ENCODE measurements at places on chromosomes 2 and 18.

GRCh38 chr2:136639651-136640050 lies 125.7 kb upstream of the THSD7B start:
- DNase-seq: no peak

GRCh38 chr2:185161701-185162100 lies 563.4 kb downstream of the ZNF804A start:
- no peak for DNase-seq

DNA sequence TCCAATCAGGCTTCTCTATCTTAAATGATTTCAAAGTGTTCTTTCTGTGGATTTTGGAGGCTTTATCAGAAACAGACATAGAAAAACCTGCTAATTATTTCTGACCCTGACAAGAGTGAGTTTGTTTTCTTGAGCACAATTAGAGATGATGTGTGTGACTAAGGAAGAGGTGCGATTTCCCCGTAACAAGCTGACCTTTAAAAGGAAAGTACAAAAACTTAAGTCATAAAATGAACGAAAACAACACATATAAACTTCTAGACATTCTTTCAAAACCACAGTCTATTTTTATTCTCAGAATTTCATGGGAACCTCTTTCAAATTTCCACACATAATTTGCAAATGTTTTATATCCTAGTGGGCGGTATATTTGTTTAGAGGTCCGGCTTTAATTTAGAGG lies 604.8 kb downstream of the CPS1 start:
- DNase-seq: peak; percentile 22

DNA sequence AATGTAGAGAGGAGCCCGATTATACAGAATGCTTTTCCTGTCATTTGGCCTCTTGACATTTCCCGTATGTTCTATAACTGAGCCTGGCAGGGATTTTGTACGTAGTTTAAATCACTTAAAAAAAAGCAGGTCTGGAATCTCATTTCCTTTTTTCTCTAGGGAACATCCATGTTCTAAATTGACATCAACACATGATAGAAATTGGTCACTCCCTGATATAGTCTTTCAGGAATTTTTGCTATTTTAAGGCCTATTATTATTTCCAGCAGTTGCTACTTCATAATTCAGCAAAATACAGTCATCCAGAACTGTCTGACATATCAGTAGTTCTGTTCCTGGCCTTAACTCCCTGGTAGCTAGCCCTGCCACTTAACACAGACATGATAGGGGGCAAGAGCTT lies 565.7 kb upstream of the ZEB2 start:
- no peak for DNase-seq

DNA sequence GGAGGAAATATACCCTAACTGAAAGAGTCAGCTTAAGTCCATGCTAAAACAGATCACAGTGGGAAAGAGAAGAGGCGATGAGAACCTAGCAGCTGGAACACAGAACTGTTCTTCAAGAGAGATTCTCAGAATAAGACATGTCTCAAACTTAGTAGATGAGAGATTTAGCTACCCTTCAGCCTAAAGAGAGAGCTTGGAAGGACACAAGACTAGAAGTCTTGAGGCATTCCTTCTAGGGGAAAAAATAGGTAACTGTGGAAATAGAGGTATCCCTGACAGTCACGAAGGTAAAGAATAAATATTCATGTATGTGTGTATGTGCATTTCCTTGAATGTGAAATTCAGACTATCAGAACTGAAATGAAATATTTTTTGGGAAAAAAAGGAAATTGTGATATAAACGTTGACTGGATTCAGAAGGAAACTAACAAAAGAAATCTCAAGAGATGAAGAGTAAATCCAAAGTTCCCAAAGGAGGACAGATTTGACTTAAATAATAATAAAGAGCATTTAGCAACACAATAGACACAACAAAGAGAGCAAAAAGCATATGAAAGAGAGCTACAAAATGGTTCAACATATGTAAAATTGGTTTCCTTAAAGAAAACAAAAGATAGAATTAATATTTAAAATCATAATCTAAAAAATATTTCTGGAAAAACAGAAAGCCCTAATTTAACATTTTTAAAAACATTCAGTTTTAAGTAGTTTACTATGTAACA lies 258.7 kb downstream of the LRP1B start:
- DNase-seq: no peak

GRCh38 chr2:102686479-102687439 lies 67.4 kb downstream of the SLC9A2 start:
- no peak for DNase-seq

DNA sequence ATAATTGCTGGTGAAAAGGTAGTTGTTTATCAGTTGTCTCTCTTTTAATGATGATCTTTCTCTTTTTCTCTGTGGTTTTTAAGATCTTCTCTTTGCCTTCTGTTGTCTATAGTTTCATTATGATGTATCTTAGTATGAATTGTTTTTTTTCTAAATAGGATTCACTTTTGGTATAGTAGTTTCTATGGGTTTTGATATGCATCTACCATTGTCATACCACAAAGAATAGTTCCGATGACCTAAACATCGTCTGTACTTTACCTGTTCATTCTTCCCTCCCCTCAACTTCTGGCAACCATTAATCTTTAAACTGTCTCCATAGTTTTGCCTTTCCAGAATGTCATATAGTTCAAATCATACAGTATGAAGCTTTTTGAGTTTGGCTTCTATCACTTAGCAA lies 19.6 kb downstream of the RDH14 start:
- no peak for DNase-seq

GRCh38 chr2:107361751-107362381 lies 464.8 kb upstream of the RGPD4 start:
- peak; percentile 16 for DNase-seq

- no peak for DNase-seq
Observed at GRCh38 chr2:168107322-168107721, 140.1 kb downstream of the STK39 start.

DNA sequence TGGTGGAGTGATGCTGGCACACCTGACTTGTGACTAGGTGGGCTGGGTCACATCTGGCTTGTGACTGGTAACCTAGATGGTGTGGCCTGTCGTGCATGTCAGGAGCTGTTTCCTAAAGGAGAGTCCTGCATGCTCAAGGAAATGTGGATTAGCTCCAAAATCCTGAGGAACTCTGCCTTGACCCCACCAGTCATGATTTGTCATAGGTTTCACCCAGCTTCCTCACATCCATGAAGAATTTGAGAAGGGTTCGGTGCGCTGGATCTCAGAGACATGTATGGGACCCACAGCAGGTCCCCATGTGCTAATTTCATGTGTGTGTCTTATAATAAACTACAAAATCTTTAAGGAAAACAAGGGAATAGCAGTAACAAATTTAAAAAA lies 107.2 kb downstream of the COL6A3 start:
- no peak for DNase-seq

DNA sequence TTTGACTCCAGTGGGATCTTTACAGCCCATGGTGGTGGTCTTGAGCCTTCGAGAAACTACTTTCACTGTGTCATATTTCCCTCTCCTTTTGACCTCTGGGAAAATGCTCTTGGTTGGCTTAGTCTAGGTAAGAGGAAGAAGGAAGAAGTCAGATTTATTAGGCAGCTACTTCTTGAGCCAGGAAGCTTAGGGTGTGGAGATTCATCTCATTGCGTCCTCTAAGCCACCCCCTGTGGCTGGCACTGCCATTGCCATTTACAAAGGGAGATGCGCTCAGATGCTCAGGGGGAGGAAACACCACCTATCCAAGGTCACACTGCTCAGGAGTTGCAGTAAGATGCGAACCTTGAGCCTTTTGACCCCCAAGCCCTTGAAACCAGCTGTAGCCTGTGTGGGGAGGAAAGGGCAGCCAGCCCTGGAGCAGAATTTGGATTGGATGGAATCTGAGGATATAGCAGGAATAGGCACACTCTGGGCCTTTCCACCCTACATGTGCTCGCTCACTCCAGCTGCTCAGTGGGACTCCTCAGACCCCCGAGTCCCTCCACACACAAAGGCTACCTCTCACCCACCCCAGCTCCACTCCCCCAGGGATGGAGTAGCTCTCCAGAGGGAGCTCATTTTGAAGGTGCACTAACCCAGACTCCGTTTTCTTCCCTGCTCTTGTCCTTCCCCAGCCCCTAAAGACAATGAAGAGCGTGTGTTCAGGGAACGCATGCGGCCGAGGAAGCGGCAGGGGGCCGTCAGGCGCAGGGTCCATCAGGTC lies 321.3 kb upstream of the EPAS1 start:
- no peak for DNase-seq

- DNase-seq: no peak
Observed at GRCh38 chr2:98685930-98686887, 44.7 kb downstream of the MGAT4A start.

- no peak for DNase-seq
Observed at GRCh38 chr2:202039278-202040078, 5.8 kb downstream of the FZD7 start.
